ENCODE measurements at places on chromosomes 16 and 17.

DNA sequence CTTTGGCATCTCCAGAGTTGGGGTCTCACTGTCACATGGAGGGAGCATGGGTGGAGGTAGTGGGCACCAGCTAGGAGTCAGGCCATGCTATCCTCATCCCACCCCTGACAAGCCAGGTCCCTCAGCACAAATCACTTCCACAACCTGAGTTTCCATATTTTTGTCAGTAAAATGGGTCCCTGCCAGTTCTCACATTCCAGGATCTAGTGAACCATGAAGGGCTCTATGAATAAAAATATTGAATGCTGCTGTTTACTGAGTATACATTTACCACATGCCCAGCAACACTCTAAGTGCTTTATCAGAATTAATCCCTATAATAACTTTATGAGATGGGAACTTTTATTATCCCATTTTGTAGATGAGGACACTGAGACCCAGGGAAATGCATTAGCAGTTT, 16.8 kb downstream of the SEZ6 start:
- no peak for DNase-seq

GRCh38 chr17:12247761-12248160, 227.1 kb downstream of the MAP2K4 start:
- no peak for DNase-seq

DNA sequence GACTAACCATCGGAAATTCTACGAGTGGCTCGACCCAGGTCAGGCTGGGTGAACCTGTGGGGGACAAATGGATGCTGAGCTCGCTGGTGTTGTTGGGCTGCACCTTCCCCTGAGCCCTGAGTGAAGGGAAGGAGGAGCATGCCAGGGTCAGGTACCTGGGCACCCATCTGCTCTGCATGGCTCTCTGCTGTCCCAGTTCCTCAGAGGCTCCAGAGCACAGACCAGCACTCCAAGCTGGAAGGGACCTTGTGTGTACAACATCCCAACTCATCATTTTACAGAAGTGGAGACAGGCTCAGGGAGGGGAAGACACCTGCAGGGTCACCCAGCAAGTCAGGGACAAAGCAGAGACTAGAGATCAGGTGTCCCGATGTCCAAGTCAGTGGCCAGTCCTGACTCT, 84.9 kb upstream of the NLRP1 start:
- no peak for DNase-seq

- no peak for DNase-seq
These were observed 224.7 kb upstream of the ASIC2 start for GRCh38 chr17:33517746-33518145.

- DNase-seq, result no peak
These were observed 15.5 kb downstream of the IKZF3 start for GRCh38 chr17:39848600-39848999.

DNA sequence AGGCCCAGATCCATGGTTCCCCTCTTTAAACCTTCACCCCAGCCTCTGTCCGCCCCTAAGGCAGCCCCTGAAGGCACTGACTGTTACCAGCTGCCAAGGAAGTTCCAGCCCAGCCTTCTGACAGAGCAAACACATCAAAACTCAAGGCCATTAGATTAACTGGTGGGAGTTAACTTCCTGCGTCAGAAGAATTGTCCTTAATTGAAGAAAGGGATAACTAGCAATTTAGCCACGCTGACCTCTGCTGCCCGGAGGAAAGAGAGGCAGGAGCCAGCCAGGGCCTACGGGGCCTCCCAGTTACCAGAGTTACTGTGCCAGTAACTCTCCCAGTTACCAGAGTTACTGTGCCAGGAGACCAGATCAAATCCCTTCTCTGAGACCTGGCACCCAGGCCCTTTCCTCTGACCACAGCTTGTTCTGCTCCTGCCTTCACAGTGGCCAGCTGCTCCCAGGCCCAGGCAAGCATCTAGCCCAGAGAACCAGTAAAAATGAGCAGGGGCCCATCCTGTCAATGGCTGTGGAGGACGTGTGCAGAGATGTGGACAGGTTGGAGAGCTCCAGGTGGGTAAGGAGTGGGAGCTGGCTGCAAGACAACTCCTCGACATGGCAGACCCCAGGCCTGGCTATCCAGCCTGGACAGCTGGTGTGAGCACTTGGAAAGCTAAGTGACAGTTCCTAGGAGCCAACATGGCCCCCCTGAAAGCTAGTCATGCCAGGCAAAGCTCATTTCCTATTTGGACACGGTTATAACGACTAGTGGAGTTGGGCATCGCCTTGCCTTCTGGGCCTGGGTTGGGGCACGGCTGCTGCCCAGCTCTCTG, 2.8 kb upstream of the PITPNM3 start:
- no peak for DNase-seq

GRCh38 chr17:12706070-12706469, 40.4 kb downstream of the MYOCD start:
- DNase-seq, result no peak

- DNase-seq, result no peak
These were observed 102.5 kb downstream of the PARN start for GRCh38 chr16:14527411-14528044.

All from AG04449 (cell line).